Lung (tissue), 17 donors: ENCODE measurements at places on chromosomes 3 and 15. TPM values are rescaled to one million over a fixed set of nuclear protein-coding genes. Genes with fewer than 3 reads are reported as not detected.

DNA sequence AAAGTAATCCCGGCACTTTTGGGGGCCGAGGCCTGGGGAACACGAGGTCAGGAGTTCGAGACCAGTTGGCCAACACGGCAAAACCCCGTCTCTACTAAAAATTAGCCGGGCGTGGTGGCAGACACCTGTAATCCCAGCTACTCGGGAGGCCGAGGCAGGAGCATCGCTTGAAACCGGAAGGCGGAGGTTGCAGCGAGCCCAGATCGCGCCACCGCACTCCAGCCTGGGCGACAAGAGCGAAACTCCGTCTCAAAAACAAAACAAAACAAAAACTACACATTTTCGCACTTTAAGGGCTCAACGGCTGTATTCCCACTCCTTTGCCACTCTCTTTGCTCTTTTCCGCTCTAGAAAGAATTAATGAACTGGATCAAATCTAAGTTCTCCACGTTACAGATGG lies 763 bp upstream of the TRNT1 start:
- DNase-seq = no peak

DNA sequence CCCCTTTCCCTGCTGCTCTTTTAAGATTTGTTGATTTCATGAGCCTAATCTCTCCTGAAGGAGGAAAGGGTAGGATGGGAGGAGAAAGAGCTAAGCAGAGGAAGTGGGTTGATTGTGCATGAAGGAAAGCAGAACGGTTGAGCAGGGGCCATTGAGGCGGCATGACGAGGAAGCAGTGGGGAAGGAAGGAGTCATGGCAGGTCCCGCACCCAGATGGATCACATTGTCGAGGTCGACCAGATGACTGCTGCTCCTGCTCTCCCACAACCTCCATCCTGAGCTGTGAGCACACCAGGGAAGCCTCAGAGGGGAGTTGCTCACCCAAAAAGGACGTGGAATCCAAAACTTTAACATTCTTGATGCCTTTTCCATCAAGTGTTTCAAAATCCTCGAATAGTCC lies 42.8 kb downstream of the ABTB1 start:
- no peak for DNase-seq

The CHRNB4 gene
- not detected for total RNA-seq

The COL8A1 gene
- total RNA-seq = 84.6 TPM

DNA sequence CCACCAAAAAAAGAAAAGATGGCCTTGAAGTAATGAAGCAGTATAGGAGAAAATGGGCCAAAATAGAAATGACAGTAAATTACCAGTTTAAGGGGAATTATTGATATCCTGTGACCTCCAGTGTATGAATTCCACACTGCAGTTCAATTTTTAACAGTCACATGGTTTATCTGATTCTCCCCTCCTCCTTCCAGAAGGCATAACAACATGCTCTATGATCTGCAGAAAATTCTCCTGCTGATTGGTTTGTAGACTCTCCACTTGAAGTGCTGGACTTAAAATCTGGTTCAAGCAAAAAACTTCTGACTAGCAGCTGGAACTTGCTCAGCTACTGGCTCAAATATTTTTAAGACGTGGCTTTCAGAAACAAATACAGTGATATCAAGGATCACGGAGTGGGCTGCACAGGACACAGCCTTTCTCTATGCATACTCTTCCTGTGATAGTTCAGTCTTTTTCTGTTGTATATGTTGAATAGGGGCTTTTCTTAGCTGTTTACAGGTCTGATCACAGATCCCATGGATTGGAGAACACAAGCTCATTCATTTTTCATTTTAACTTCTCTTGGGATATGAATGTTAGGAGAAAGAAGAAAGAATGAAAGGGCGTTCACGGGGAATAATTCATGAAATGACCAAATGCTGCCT lies 211.5 kb downstream of the LSAMP start:
- DNase-seq = peak; percentile 48

DNA sequence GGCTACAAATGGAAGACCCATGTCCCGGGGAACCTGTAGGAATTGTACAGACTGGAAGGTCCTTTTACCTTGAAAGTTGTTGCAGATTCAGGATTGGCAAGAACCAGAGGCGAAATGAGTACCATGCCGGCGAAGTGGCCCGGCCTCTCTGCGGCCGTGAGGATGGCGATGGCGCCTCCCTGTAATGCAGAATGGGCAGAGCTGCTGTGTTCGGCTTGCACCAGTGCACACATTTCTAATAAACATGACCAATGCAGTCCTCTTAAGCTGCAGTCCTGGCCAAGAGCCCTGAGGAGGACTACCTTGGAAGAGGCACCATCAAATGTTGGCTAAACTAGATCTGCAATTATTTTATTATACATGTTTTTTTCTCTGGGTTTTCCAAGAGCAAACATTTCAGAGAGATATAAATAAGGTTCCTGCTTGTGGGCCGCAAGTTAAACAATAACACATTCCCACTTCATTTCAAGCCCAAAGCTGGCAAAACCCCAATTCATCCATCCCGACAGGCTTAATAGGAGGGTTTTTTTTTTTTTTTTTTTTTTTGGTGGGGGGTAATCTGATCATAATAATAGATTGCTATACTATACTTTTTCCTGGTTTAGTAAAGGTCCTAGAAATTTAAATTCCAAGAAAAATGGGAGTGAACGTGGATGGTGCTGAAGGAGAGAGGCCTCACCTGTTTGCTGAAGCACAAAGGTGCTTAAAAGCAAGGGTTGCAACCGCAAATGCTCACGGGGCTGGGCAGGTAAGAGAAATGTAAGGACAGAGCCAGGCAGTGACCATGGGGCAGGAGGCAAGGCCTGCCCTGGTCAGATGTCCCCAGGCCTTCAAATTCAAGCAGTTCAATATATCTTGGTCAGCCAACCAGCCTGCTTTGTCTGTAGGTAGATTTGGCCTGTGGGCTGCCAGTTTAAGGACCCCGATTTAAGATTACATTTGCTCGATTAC lies 48.5 kb downstream of the ABTB1 start:
- DNase-seq = peak; percentile 68

The ZPLD1 gene
- total RNA-seq = not detected

DNA sequence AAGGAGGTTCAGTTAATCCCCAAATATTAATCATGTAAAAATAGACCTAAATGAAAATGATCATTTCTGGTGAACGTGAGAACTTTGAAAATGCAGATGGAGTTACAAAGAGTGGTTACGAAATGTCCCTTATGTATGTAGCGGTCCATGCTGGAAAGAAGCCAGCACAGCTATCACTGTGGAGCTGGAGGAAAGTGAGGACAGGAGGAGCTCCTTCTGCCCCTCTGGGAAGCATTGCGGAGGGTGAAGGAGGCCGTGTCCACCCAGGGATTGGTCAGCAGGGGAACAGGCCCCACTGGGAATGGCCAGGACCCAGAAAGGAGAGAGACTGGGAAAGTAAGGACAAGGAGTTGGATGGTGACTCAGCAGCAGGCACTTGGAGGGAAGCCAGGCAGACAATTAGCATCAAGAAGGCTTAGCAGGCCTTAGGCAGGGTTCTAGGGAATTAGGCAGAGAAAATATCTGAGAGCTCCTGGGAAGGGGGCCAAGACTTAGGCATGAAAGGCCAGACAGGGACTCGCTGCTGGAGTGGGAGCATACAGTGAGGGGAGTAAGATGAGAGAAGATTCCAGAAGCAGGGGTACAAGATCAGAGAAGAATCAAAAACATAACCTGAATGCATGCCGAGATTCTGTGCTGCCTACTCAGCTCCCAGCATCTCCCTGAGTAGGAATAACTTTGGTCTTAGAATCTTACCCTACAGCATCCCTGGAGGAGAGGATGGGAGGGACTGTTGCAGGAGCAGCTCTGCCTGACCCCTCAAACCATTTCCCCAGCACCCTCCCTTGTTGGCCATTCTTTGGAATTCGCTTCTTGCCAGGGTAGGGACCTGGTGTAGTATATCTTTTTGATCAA lies 171.0 kb upstream of the UMPS start:
- peak; percentile 93 for DNase-seq

The SLC22A14 gene
- not detected for total RNA-seq

GRCh38 chr3:33786565-33787327 lies 11.7 kb upstream of the PDCD6IP start:
- DNase-seq = no peak

GRCh38 chr3:124659175-124659574 lies 71.1 kb upstream of the UMPS start:
- no peak for DNase-seq

The CYP1A2 gene
- total RNA-seq = not detected

DNA sequence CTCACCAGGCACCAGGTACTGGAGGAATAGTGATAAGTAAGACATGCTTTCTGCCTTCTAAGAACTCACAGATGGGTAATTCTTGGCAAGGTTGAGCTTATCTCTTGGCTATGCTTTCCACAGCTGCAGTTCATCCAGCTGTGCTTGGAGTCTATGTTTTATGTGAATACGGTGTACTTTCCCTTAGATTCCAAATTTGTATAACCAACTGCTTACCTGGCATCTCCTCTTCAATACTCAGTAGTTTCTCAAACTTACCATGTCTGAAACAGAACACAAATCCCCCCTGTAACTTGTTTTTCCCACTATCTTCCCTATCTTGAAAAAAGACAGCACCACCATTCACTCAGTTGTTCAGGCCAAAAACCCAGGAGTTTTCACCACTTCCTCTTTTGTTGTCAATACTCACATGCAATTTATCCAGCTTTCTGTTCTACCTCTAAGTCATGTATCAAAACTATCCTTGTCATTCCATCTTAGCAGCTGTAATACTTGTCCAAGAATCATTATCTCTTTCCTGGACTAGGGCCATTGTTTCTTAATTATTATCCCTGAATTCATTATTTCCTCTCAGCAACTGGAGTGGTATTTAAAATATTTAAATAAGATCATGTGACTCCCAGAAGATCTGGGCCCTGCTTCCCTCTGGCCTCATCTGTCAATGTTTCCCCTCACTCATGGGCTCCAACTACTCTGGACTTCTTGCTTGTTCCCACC lies 32.6 kb downstream of the COL6A5 start:
- DNase-seq = no peak

GRCh38 chr3:15820911-15821310 lies 23.1 kb upstream of the ANKRD28 start:
- DNase-seq = no peak

DNA sequence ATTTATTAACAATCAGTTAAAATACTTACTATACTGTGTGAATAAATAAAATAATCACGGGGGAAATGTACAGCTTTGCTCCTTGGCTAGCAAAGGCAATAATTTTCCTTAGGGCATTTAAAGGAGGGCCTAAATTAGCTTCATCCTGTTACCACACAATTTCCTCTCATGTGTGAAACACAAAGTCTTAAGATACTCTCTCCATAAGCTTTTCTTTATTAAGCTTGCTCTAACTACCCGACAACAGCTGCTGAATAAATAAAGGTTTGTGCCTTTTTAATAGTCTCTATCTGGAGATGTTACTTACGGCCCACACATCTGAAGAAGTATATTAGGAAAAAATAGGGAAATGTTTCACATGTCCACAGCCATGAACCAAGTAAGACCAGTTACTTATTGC lies 29.7 kb downstream of the ZNF106 start:
- DNase-seq = no peak

DNA sequence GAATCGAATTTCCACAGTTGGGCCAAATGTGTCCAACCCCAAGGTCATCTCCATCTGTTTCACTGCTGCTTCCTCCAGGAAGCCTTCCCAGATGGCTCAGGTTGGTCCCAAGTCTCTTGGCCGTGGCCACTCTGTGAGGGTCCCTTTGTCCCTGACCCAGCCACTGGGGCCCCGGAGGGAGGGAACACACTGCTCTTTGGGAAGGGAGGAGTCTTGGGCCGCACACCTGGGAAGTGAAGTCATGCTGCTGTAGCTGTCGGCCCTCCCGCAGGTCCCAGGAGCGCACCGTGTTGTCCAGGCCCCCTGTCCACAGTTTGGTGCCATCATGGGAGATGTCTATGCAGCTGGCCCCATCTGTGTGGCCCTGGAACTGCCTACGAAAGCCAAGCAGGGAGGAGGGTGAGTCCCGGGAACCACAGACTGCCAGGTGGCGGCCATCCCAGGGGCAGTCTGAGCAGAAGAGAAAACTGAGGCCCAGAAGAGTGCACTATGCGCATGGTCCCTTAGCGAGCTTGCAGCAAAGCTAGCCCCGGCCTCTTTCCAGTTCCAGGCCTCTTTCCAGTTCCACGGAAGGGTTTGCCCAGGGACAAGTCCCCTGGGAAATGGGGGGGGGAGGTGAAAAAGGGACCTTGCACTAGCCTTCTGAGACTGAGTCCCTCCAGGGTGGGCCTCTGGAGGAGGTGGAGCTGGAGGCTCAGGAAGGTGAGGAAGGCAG lies 44.6 kb downstream of the TLE3 start:
- DNase-seq = no peak

DNA sequence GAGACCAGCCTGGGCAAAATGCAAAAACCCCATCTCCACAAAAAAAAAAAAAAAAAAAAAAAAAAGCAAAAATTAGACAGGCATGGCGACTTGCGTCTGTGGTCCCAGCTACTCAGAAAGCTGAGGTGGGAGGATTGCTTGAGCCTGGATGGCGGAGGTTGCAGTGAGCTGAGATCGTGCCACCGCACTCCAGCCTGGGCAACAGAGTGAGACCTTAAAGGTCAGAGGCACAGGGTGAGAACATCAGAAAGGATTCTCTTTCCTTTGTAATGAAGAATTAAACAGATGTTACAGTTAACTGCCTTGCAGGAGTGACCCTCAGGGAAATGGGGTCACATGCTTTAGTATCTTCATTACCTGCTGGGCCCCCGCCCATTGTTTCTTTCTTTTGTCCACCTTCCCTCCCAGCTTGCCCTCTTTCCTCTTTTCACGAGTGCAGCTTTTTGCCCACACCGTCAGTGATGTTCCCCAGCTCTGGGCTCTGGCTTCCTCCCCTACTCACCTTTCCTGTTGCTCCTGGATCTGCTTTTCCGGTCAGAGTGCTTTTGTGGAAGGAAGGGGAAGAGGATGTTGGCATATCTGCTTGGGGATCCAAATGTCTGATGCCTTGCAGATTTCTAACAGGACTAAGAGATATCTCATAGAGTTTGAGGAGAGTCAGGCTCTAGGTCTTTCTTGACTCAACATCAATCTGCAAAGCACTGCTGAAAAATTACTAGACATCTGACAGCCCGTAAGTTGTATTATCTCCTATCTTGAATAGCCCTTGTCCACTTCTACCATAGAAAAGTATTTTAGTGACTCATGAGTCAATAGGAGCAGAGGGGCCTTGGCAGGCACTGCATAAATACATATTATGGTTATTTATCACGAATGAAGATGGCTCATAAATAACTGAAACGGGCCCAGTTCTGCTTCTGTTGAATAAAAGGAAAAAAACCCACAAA lies 35.6 kb upstream of the NDUFB4 start:
- no peak for DNase-seq

DNA sequence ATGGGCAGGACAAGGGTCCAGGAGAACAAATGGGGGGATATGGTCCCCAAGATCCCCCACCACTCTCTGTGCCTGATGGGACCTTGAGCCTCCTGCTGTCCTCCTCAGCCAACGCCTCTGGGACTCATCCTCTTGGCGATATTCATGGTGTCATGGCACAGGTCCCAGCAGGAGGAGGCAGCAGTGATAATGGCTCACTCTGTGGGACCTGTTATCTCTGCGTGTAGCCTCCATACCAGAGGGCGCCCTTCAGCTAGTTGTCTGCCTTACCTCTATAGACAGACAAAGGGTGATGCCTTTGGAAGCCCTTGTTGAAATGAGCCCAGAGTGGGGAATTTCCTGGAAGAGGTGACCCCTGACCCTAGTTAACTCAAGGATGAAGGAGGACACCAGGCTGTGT lies 7.4 kb downstream of the ZBTB47 start:
- DNase-seq = no peak
